ENCODE measurements at places on chromosomes 13 and 19. TPM values are rescaled to one million over a fixed set of nuclear protein-coding genes. Genes with fewer than 3 reads are reported as not detected.

DNA sequence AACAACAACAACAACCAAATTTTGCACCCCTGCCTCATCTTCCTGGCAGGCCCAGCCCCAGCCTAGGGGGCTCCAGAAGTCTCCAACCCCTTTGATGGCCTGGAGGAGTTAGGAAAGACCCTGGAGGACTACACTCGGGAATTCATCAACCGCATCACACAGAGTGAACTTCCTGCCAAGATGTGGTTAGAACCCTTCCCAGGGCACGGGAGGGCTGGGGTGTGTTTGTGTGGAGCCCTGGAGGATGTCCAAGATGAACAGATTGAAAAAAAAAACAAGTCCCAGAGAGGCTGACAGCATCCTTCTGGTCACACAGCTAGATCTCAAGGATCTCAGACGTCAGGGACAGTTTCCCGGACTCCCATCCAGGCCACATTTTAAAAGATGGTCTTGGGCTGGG is 13.3 kb downstream of the APOC1 start:
- DNase-seq: no peak
- no peak overlapping the region for H3K4me3 ChIP-seq
- H3K36me3 ChIP-seq: no peaks in the 10 kb centered on the region
- no peak overlapping the region for H3K27ac ChIP-seq

GRCh38 chr19:44772959-44773358 is 4.7 kb upstream of the CBLC start:
- H3K4me1 ChIP-seq: peaks cover 8% of the 10 kb centered on the region
- H3K36me3 ChIP-seq: no peaks in the 10 kb centered on the region
- no peak for DNase-seq
- no peak overlapping the region for H3K27ac ChIP-seq
- H3K27me3 ChIP-seq: no peaks in the 10 kb centered on the region

- H3K36me3 ChIP-seq: peaks cover 2% of the 10 kb centered on the region
- H3K4me3 ChIP-seq: no peak overlapping the region
- peaks cover 3% of the 10 kb centered on the region for H3K4me1 ChIP-seq
- DNase-seq: no peak
Measured at GRCh38 chr19:1394252-1395193, 6.8 kb downstream of the GAMT start.

DNA sequence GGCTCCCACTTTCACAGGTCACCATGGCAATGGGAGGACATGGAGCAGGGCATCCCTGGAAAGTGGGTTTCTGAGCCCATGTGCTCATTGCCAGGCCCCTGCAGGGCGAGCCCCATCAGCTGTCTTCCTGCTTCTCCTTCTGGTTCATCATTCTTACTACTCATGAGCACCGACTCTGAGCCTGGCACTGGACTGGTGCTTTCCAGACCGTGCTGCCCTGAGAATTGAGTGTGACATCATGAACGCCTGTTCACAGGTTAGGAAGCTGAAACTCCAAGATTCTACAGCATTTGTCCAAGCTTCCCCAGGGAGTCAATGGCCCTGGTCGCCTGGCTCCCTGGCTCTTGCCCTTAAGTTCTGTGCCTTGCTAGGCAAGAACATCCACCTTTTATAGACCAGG is 210.4 kb upstream of the ZNF536 start:
- no peak overlapping the region for H3K27ac ChIP-seq
- peak; percentile 4 for DNase-seq
- H3K4me3 ChIP-seq: no peak overlapping the region
- no peaks in the 10 kb centered on the region for H3K36me3 ChIP-seq
- no peaks in the 10 kb centered on the region for H3K27me3 ChIP-seq
- no peaks in the 10 kb centered on the region for H3K4me1 ChIP-seq

DNA sequence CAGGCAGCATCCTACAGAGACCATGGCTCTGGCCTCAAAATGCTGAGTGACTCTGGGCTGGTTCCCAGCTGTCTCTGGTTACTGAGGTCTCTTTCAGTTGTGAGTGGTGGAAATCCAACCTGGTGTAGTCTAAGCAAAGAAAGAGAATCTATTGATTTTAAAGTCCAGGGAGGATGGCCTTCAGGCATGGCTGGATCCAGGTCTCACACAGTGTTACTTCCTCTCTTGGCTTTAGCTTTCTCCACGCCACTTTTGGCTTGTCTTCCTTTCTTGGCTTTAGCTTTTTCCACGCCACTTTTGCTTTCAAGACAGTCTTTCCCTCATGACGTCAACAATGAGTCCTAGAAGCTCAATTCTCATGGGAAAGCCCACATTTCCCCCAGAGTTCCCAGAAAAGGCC is 4.1 kb downstream of the CYP4F3 start:
- no peak overlapping the region for H3K27ac ChIP-seq
- H3K4me3 ChIP-seq: no peak overlapping the region
- no peaks in the 10 kb centered on the region for H3K36me3 ChIP-seq
- no peak for DNase-seq

FFAR2 gene
- 0.22 TPM for total RNA-seq

TRPC4 gene
- total RNA-seq: not detected

FFAR3 gene
- total RNA-seq: not detected

LYPD3 gene
- total RNA-seq: 0.59 TPM

Measured in colonic mucosa (tissue), 4 donors.